ENCODE measurements at places on chromosomes 12 and 14.

- DNase-seq = no peak
These were observed 2.6 kb downstream of the MYF6 start for GRCh38 chr12:80709811-80710726.

- DNase-seq = no peak
These were observed 1.4 kb upstream of the PTPRQ start for GRCh38 chr12:80442426-80443222.

- no peak for DNase-seq
These were observed 9.1 kb upstream of the BDKRB2 start for GRCh38 chr14:96195441-96196081.

GRCh38 chr14:62144863-62145262 lies 382.6 kb downstream of the SNAPC1 start:
- DNase-seq = no peak

GRCh38 chr12:57614178-57614947 lies 3.1 kb downstream of the ARHGEF25 start:
- DNase-seq = no peak

GRCh38 chr14:104872469-104873341 lies 7.6 kb downstream of the CEP170B start:
- no peak for DNase-seq

- peak; percentile 40 for DNase-seq
These were observed 140.5 kb downstream of the FOXN3 start for GRCh38 chr14:89276424-89276975.

DNA sequence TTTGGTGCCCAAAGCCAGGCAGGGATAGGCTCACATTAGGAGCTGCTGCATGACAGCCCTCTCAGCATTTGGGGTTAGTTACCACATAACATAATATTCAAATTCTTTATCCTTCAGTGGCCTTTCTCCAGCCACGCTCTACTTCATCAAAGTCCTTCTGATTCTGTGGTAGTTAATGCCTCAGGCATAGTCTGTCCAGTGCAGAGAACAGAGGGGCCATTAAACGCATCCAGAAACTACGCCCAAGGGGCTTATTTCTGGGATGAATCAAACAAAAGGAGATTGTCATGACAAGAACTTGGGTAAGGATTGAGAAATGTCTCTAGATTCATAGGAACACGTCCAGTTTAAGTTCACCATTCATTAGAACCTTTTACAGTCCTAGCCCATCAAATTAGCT lies 183.4 kb upstream of the PLXNC1 start:
- DNase-seq = no peak

GRCh38 chr14:102317564-102318248 lies 1.8 kb upstream of the ZNF839 start:
- DNase-seq = no peak

GRCh38 chr12:31324845-31325523 lies 966 bp downstream of the SINHCAF start:
- peak; percentile 13 for DNase-seq

DNA sequence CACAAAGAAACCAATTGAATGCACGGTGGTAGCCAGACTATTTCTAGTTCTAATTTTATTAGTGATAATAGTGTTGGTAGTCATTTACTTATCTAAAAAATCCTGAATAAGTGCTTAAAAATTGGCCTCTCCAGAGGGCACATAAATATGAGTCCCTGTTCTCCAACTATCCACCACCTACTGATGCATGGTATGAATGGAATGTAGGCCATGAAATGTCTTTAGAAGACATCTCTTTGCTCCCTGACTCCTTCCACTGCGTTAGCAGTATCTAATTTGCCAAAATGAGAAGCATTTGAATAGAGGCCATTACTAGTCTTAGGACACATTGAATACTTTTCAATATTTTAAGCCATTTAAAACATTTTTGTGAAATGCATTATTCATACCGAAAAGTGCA lies 261.7 kb downstream of the LRFN5 start:
- DNase-seq = no peak

DNA sequence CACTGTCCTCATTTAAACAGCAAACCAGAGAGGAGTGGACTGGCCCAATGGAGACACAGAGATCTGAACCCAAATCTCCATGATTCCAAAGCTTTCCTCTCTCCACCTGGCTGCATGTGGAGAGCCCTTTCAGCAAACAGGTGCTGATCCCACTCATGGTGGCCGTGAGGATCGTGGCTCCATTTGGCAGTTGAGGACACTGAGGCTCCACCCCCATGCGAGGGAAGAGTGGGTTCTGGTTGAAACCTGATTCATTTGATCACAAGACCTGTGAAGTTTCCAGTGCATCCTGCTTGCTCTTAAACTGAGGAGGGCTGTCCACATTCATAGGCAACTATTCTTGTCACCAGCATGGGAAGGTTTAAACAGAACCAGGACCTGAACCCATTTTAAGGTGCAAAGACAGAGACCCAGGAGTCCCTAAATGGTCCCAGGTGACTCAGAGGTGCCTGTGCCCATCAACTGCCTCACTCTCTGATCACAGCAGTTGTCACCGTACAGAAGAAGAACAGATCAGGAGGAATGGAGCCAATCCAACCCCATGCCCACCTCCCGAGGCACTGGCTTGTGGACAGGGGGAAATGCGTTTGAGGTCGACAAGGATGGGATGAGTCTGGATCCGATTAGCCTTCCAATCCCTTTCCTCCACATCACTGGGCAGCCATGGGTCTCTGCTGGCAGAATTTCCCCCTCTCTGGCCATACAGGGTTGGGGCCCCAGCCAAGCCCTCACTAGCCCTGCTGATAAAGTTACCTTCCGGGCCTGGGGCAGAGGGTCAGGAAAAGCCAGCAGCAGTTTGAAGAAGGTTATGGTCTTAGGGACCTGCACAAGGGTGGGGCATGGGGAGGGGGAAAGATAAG lies 45.5 kb upstream of the BCL11B start:
- DNase-seq = no peak
